Tibial nerve (tissue), 4 donors: ENCODE measurements at places on chromosomes 12 and 14.

DNA sequence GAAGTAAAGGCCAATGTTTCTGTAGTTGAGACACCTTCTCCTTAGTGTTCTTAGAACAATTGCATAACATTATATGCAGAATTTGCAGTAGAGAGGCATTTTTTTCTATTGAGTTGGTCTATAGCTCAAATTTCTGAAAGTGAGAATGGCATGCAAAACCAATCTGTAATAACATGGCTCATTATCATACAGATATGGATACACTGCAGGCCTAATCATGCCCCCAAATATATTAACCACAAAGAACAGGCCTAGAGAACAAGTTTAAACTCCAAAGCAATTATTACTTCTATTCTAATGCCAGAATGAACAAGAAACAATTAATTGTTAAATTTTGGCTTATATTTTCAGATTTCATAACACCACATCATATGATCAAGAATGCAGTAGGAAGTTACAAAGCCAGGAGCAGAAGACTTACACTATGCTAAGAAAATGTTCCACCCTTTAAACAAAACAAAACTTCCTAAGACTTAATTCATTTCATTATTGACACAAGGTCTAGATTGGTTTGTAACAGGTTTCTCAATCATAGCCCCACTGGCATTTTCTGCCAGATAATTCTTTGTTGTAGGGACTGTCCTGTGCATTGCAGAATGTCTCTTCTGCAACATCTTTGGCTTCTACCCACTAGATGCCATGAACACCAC is 26.9 kb downstream of the TMTC1 start:
- H3K27me3 ChIP-seq = no peaks in the 10 kb centered on the region
- H3K4me1 ChIP-seq = no peaks in the 10 kb centered on the region
- no peaks in the 10 kb centered on the region for H3K36me3 ChIP-seq
- no peak overlapping the region for H3K4me3 ChIP-seq
- no peak overlapping the region for H3K27ac ChIP-seq

- no peaks in the 10 kb centered on the region for H3K36me3 ChIP-seq
- no peak for DNase-seq
- H3K27me3 ChIP-seq = no peaks in the 10 kb centered on the region
- no peaks in the 10 kb centered on the region for H3K4me1 ChIP-seq
- H3K4me3 ChIP-seq = no peak overlapping the region
These were observed 80.3 kb downstream of the WDR20 start for GRCh38 chr14:102220031-102220430.

DNA sequence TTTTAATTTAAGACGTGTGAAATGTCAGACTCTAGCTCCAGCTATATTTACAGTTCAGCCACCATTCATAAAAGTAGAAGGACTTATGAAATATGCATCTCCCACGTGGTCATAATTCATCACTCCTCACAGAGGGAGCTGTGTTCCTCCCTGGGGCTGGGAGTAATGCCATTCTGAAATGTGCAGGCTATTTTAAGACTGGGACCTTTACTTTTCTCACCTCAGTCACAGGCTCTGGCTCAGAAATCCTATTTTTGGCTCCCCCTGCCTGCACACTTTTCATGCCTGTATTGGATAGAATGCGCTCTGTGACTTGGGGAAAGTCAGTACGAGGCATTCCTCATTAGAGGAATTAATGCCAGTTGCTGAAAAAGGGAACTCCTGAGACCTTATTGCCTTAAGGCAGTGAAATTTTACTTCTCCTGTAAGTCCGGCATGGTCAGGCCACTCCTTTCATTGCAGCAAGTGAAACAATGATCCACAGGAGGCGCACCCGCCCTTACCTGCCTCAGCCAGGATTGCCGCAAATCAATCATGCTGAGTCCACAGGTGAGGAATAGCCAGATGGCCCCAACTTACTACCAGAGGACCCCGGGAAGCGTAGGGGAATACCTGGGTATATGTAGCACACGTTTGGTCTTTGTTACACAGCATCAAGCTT is 1133.2 kb upstream of the TMEM132C start:
- no peaks in the 10 kb centered on the region for H3K36me3 ChIP-seq
- no peaks in the 10 kb centered on the region for H3K4me1 ChIP-seq
- H3K27me3 ChIP-seq = no peaks in the 10 kb centered on the region
- no peak for DNase-seq

- no peaks in the 10 kb centered on the region for H3K27me3 ChIP-seq
- no peaks in the 10 kb centered on the region for H3K36me3 ChIP-seq
- H3K4me1 ChIP-seq = peaks cover 7% of the 10 kb centered on the region
- DNase-seq = peak; percentile 33
- H3K27ac ChIP-seq = no peak overlapping the region
- no peak overlapping the region for H3K4me3 ChIP-seq
These were observed 59.4 kb downstream of the TSPAN11 start for GRCh38 chr12:30985814-30986452.
